ENCODE measurements at places on chromosomes 1 and 21.

DNA sequence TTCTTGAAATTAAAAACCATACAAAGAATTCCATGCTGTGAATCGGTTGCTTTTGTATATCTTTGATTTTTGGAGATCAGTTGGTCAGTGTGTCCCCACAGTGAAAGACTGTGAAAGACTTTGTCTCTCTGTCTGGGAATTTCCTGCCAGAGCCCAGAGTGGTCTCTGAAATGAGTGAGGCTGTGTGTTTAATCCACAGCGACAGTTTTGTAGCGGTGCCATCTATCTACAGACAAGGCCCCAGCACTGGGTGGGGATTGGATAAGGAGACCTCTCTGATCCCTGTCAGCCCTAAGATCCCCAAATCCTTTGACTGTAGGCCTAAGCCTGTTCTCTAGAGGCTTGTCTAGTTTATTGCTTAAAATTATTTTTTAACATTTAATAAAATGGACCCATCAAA, 10.3 kb downstream of the GPR25 start:
- DNase-seq = no peak

- DNase-seq = no peak
Observed at GRCh38 chr1:158289811-158290210, at the start of gene CD1C. TSS of gene CD1C (plus strand) at chr1:158289923. CDS start at chr1:158290065, 142 bp downstream.

DNA sequence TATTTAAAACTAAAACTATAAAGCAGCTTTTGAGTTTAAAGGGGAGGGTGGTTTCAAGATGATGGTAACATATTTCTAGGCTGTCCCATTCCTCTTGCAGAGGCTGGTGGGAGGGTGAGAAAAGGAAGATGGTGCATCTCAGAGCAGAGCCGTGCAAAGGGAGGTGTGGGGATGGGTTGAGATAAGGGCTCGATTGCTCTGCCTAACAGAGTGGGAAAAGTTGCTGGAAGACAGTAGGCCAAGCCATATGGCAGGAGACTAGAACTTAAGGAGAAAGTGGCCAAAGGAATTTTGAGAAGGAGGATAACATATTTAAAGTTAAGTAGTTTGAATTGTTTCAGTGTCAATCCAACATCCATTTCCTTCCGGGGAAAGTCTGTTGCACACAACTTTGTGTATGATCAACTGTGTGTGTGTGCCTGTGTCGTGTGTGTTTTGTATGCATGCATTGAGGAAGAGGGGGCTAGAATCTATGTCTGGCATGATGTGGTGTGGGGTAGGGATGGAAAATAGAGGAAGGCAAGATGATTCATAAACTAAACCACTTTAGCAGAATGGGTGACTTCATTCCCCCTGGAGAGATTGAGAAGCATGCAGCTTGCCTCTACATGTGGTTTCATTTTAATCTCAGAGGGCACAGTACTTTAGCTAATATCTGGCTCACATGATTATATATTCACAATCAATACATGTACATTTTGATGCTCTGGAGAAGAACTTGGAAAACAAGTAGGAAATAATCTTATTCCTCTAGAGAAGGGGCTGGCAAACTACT, 145.0 kb upstream of the DNAH14 start:
- no peak for DNase-seq

DNA sequence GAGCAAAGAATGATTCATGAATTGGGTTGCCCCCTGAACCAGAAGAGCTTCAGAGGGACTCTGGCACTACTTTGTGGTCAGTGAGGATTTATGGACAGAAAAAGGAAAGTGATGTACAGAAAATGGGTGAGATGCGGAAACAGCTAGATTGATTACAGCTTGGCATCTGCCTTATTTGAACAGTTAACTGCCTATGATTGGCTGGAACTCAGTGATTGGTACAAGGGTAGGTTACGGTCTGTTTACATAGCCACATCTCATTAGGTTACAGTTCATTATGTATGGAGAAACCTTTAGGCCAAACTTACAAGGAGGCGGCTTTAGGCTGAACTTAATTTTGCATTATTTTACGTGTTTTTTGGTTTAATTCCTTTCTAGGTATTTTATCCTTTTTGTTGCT, 29.0 kb upstream of the RHOU start:
- no peak for DNase-seq

GRCh38 chr1:50103615-50104081, 5.1 kb upstream of the ELAVL4 start:
- no peak for DNase-seq

DNA sequence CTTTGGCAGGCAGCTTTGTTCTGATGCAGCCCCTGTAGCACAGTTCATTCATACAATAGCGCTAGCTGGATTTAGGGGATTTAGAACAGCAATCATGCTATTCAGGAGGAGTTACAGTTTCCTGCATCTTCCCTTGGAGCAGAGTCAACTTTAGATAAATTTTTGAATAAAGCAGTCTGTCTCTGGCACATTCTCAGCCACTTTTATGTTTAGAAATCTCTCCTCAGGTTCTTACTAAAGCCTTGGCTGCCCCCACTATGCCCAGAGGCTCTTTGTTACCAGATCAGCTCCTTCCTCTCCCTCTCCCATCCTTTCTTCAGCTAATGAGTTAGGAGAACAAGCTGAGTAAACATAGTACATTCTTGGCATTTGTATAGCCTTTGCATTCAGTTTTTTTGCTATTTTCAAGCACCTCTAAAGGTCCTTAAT, 17.0 kb upstream of the PIGC start:
- no peak for DNase-seq

GRCh38 chr1:94832446-94832845, 12.3 kb downstream of the SLC44A3 start:
- no peak for DNase-seq

DNA sequence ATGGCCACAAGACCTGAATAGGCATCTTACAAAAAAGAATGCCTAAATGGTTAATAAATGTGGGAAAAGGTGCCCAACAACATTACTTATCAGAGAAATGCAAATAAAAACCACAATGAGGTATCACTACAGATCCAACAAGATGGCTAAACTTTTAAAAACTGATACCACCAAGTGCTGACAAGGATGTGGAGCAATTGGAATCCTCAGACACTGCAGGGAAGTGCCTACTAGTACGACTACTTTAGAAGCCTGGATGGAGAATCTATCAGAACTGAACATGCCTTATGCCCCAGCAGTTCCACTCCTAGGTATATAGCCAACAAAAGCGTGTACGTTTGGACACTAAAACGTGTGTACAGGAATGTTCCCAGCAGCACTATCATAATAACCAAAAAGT, 19.9 kb downstream of the TNFRSF8 start:
- no peak for DNase-seq

GRCh38 chr1:90724926-90725656, 8.0 kb upstream of the BARHL2 start:
- DNase-seq = no peak

DNA sequence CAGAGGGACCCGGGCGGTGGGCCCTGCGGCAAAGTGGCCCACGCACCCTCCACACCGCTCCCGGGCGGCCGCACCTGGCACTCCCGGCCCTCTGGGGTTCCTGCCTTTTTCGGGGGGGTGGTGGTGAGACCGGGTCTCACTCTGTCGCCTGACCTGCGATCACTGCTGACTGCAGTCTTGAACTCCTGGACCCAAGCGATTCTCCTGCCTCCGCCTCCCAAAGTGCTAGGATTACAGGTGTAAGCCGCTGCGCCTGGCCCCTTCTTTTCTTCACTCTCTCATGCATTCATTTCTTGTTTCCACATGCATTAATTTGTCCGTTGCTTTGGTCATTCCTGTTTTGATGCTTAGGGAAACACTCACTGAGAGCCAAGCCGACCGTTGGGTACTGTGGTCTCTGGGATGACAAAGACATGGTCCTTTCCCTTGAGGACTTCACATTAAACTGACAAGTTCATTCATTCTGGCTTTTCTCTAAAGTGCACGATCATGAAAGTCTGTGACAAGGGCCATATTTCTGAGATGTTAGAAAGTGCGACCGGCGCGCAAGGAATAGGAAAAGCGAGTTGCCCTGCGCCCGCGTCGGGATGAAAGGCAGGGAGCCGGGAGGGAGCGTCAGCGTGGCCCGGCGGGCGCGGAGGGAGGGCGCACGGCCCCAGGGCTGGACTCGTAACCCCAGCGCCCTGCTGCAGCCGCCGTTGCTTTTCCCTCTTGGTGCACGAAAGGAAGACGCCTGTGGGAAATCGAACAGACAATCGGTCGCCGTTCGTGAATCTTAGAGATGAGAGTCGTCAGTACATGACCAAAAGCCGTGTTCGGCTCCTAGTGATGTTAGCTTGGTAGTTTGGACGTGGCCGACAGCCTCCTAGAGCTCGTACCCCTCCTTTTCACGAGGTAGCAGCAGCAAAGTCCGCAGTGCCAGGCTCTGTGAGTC, 1.0 kb upstream of the MCOLN2 start:
- DNase-seq = no peak

GRCh38 chr21:46468108-46468774, 9.6 kb downstream of the DIP2A start:
- no peak for DNase-seq

DNA sequence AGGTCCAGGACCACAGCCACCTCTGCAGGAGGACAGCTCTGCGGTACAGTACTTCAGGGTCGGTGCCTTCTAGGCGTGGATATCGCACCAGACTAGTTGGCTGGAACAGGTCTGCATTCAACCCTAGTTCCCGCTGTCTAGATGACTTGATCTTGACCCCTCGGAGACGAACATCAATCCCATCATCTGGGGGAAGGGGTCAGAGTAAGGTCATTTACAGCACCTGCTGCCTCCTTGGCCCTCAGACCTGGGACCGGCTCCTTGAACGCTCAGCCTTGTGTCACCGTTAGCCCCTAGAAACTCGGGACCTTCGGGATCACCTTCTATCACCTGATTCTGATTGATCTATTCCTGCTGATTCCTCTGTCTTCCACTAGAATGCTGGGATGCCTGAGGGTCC, 2.6 kb downstream of the HECTD3 start:
- no peak for DNase-seq

DNA sequence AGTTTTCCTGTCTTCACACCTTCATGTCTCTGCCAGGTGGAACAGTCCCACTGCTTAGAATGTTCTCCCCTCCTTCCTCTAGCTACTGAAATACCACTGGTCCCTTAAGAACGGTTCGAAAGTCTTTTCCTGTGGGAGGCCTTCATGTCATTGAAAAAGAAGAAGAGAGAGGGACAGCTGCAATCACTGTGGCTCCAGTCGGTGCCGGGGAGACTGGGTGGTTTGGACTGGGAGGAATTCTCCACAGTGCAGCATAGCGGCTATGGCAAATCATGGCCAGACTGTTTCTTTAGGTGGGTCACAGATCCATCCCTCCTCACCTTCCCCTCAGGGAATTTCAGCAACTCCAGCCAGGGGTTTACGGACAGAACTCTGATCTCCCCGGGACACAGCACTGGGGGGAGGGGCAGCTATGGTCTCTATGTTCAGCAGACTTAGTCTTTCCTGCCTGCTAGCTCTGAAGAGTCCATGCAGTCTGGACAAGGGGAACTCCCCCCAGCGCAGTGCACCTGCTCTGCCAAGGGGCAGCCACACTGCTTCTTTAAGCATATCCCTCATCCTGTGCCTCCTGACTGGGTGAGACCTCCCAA, 567.2 kb downstream of the SMYD3 start:
- DNase-seq = no peak

DNA sequence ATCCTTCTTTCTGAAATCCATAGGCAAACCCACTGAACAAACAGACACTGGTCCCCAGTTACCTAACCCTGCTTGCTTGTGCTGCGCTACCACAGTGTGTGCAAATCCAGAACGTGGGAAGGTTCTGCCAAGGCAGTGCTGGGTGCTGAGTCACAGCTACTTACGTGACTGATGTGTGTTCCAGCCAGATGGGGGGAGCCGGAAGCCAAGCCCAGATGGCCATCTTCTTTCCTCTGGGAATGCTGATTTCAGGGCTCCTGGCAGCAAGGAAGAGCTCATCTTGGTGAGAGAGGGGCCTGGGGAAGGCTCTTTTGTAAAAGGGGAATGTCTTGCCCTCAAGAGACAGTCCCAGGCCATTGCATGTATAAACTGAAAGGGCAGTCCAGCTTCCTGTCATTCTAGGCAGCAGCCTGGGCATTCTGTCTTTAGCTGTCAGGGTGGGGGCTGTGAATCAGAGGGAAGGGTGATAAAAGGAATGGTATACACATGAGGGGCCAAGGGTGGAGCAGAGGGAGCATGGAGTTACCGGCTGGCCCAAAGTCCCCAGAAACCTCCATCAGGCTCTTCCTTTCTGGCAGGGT, 54.1 kb downstream of the CD46 start:
- peak; percentile 18 for DNase-seq

- no peak for DNase-seq
Observed at GRCh38 chr1:38558055-38558454, 301.5 kb downstream of the RRAGC start.

GRCh38 chr1:232335741-232336293, 294.1 kb downstream of the SIPA1L2 start:
- DNase-seq = no peak
